ENCODE measurements at places on chromosomes 2 and 18.

DNA sequence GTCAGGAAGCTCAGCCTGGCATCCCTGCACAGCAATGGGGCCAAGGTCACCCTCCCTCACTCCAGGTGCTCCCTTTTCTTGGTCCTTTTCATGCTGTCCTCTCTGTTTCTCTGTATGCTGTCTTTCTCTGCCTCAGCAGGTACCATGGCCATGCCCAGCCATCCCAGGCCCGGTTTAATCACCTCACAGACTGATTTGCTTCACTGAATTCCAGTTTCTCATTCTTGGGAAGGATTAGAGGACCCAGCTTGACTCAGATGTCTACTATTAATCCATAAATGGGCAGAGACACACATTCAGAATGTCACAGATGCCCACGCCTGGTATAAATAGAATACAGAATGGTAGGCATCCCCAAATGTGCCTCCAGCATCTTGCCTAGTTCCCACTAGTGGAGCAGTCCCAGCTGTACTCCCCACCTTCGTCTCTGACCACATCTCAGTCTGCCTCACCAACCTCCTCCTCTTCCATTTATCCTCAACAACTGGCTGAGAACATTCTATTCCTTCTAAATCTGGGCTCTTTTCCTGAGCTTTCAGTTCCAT is 14.2 kb upstream of the L3MBTL4 start:
- no peak for DNase-seq

- no peak for DNase-seq
These were observed 280.4 kb downstream of the C1D start for GRCh38 chr2:67782443-67782842.

DNA sequence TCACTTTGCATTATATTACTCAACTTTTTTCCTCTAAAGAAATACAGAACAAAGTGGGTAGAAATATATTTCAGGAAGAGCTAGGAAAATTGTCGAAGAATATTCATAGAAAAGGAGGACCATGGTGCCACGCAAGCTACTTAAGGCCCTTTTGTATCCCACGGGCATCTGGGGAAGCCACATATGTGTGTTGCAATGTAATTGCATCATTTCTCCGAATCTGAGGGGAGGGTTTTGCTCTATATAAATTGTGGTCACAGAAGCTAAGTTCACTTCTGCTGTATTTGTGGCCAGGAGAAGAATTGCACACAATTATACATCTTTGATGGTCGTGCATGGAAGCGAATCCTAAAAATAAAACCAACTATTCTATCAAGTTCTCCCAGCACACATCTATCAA is 360.3 kb downstream of the IRS1 start:
- DNase-seq: no peak

DNA sequence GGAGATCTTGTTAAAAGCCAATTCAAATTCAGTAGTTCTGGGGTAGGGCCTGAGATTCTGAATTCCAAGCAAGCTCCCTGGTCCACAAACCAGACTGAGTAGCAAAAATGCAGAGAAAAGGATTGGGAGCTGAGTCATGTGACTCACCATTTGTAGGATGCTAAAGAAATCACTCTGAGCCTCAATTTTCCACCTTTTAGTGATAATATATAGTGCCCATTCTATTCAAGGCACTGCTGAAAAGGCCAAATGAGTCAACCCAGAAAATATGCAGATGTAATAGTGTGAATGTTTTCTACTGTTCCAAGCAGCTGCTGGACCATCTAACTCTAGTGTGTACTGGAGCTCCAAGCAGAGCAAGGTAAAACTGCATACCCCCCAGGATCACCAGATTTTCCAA is 47.2 kb downstream of the SLC14A2 start:
- DNase-seq: no peak

DNA sequence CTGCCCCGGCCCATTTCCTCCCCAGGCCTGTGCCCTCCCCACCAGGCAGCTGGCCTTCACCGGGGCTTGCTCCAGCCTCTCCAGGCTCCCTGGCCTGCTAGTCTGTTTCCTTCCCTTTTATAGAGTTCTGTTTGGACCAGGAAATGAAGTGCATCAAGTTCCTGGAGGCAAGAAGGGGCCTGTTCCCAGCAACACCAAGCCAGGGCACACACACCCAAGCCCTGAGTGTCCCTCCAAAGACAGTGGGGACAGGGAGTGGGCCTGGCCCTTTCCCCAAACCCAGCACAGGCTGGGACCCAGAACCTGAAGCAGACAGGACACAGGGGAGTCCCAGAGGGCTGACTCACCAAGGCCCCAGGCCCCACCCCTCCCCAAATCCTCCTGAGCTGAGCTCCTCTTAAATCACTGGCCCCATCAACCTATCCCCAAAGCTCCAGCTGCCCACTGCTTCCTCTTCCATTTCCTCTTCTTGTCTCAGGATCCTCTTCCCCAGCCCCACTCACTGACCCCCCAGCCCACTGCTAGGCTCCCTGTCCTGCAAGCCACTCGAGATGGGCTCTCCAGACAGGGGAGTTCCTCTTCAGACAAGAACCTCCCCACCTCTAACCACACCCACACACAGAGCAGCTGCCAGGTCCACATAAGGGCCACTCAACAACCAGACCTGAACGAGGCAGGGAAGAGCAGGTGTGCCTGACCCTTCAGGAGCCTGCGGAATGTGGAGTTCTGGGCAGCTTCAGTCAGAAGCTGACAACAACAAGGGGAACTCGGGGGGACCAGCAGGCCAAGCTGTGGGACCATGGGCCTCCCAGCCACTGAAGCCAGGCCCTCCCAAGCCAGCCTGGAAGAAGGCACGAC is 74.2 kb downstream of the TNS1 start:
- DNase-seq: no peak

Measured in stimulated activated CD8-positive, alpha-beta memory T cell treated with anti-CD3 and anti-CD28 coated beads, Interleukin-12 subunit alpha, Interleukin-12 subunit beta, amount 100 ng/mL, for 4 hours (primary cell).